ENCODE measurements at places on chromosomes 6 and 20. TPM values are rescaled to one million over a fixed set of nuclear protein-coding genes. Genes with fewer than 3 reads are reported as not detected.

SLC4A11 gene
- total RNA-seq, result 4.9 TPM

CTAGE9 gene
- not detected for total RNA-seq

TSHZ2 gene
- total RNA-seq, result 0.98 TPM

ANKRD66 gene
- total RNA-seq, result not detected

PAK5 gene
- total RNA-seq, result not detected

HLA-F gene
- 5.7 TPM for total RNA-seq

ADISSP gene
- total RNA-seq, result 32.3 TPM

LIN28B gene
- total RNA-seq, result not detected

TREM2 gene
- total RNA-seq, result not detected

ZNF343 gene
- 7.4 TPM for total RNA-seq

ABHD16B gene
- not detected for total RNA-seq

UST gene
- total RNA-seq, result under 0.01 TPM

ZFP57 gene
- total RNA-seq, result not detected

MAS1 gene
- total RNA-seq, result not detected

PHACTR3 gene
- total RNA-seq, result 0.57 TPM

TOX2 gene
- 3.9 TPM for total RNA-seq

RTEL1 gene
- total RNA-seq, result 13.7 TPM

GHRH gene
- not detected for total RNA-seq

PNPLA1 gene
- total RNA-seq, result not detected

EYA2 gene
- total RNA-seq, result not detected

CYP39A1 gene
- 0.33 TPM for total RNA-seq

RUNX2 gene
- total RNA-seq, result under 0.01 TPM

AURKA gene
- total RNA-seq, result 43.6 TPM

OLIG3 gene
- total RNA-seq, result not detected

C20orf141 gene
- total RNA-seq, result not detected

FGD2 gene
- not detected for total RNA-seq

LGSN gene
- total RNA-seq, result not detected

ADGB gene
- not detected for total RNA-seq

BPI gene
- total RNA-seq, result not detected

TREML1 gene
- total RNA-seq, result not detected

KCNK17 gene
- not detected for total RNA-seq

PTCRA gene
- total RNA-seq, result not detected
